ENCODE measurements at places on chromosomes 7 and 10.

DNA sequence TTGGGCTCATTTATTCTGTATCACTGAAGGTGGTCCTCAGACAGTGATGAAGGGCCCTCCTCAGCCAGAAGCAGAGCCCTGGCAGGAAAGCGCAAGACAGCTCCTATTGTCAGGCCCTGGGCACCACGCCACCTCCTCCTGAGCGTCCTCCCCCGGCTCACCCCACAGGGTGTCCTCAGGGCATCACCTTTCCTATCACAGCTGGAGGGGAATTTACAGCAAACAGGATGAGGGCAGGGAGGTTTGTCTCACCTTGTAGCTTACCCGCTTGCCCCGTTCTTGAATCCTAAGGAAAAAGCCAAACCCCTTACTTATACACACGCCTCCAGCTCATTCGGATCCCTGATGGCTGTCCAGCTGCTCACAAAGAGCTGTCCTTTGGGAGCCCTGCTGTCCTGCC lies 50.2 kb upstream of the LANCL2 start:
- no peak for DNase-seq

DNA sequence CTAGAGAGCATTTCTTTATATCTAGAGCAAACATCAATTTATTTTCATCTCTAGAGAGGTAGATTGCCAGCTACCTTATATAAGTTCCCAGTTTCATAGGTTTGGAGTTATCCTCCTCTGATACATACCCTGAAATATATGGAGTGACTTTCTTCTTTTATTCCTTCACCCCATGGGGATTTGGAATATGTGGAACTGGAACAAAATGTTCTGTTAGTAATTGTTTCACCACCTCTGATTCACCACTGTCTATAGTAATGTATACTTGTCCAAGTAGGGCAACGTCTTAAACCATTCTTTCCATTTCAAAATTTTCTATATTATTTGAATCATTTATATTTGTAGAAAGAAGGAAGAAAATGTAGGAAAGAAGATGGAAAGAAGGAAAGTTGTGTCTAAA lies 511.2 kb upstream of the KCND2 start:
- DNase-seq, result no peak

GRCh38 chr7:5615190-5616070 lies 166.0 kb downstream of the RNF216 start:
- no peak for DNase-seq

- peak; percentile 57 for DNase-seq
These were observed 680.7 kb downstream of the SUGCT start for GRCh38 chr7:40815512-40815911.

DNA sequence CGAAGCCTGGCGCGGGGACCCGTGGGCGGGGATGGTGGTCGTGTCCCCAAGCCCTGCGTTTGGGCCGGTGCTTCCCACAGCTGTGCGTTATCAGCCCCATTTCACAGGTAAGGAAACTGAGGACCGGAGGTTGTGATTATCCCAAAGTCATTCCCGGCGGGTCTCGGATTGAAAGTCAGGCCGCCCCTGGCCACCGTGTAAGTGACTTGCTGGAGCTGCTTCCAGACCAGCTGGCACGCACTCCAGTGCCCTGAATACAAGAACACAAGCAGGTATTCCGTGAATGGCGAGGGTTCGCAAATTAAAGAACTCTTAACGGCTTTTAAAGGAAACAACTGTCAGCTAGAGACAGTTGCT lies 675 bp upstream of the ATE1 start:
- peak; percentile 16 for DNase-seq

- DNase-seq, result no peak
These were observed 595 bp upstream of the SUMF2 start for GRCh38 chr7:56063500-56063881.

DNA sequence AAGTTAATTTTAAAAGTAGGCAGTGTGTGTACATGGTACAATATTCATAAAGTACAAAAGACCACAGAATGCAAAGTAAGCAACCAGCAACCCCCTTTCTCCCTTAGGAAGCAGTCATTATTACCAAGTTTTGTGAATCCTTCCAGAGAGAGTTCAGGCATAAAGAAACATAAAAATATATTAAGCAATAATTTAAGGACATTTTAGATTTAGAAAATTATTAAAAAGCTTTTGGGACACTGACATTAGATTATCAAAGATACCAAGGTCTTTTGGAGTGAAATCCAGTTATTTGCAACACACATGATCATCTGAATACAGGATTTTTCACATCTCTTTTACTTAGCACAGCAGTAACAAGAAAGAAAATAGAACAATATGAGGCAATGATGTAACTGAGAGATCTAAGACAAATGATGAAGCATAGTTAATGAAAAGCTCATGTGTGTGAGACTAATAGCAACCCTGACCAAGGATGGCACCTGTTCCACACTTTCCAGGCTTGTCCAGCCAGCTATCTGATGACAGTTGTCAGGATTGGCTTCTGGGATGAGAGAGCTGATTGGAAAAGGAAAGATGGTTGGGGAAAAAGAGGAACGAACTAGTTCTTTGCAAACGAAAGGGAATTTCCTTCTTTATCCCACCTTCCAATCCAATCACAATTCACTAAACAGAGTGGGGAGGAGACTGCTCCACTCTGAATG lies 115.5 kb upstream of the LAMB4 start:
- DNase-seq, result no peak

GRCh38 chr7:126005064-126005463 lies 1075.4 kb upstream of the POT1 start:
- DNase-seq, result no peak

DNA sequence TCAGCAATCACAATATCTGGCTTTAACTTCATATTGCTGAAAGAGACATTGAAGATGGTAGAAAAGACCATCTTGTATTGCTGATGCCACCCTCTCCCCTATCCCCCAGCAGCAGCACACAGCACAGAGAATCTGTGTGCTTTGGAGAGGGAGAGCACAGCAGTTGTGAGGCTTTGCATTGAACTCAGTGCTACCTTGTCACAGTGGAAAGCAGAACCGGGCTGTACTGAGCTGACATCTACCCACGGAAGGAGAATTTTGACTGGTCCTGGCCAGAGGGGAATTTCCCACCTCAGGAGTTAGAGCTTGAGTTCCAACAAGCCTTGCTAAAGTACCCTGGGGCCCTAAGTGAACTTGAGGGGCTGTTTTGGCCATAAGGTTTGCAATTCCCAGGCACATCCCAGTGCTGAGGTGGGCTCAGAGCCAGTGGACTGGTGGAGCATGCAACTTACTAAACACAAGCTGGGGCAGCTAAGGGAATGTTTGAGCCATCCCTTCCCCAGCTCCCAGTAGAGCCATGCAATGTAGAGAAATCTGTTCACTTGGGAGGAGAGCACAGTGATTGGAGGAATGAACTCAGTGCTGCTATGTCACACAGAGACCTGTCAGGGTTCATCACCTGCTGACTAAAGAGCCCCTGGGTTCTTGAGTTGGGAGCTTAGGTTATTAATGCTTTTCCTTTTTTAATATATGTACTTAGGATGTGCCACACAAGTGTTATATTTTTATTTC lies 62.1 kb downstream of the OR13A1 start:
- DNase-seq, result no peak

DNA sequence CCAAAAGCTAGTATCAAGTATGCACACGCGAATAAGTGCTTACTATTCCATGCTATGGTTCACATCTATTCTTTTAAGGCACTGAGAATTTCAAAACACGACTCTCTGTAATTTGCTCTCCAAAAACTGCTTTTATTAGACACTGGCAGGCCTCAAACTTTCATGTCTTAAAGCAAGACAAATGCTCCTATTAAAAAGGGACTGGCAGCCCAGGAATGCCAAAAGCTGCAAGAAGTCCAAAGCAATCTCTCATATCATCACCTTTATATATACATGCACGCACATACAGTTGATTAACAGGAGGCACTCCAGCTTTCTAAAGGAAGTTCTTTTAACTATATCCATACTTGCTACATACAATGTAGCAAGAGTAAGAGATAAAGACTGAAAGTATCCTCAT lies 34.8 kb downstream of the UBE2H start:
- no peak for DNase-seq

GRCh38 chr7:23105086-23105643 lies 420 bp upstream of the KLHL7 start:
- no peak for DNase-seq

- no peak for DNase-seq
These were observed 14.9 kb upstream of the MXI1 start for GRCh38 chr10:110192552-110192951.

DNA sequence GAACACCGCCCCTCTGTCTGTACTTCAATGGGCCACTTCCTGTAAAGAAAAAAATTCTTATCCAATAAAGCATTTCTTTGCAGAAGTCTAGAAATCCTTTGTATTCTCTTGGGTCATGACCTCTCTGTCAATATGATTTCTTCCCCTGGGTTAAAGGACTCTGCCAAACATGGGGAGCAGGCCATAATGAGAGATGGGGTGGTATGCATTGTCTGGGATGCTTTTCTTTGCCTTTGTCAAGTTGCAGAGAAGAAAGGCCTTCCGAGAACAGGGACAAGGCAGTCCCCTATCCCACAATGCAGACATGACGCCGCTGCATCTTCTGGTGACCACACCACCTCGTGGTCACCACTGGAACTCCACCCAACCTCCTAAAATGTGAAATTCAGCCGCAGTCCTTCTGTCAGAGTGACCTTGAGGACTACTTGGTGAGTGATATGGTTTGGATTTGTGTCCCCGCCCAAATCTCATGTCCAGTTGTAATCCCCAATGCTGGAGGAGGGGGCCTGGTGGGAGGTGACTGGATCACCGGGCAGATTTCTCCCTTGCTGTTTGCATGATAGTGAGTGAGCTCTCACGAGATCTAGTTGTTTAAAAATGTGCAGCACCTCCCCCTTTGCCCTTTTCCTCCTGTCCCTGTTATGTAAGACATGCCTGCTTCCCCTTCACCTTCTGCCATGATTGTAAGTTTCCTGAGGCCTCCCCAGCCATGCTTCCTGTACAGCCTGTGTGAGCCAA lies 15.2 kb upstream of the FRMPD2 start:
- DNase-seq, result peak; percentile 70

DNA sequence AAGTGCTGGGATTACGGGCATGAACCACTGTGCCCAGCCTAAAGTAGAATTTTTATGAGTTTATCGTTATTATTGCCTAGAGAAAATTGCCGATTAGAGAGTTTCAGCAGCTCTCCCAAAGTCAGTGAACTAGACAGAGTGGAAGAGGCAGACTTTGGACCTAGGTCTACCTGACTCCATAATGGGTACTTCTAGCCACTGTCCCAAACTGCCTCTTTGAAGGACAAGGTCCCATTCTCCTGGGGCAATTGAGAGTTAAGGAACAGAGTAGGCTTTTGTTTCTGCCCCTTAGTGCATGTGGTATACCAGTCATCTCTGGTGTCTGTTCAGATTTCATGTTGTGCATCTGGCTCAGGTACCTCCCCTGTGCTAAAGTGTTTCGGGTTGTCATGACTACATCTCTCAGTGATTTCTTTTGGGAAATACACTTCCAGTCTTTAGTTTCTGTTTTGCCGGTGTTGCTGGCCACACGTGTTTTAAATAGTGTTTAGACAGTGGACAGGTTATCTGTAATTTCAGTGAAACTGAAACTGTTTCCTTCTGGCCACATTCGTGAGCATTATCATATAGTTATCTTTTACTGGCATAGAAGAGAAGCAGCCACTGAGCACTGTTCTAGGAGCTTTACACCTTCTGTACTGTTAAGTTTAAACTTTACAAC lies 4.7 kb downstream of the TMEM236 start:
- no peak for DNase-seq

GRCh38 chr10:117662126-117662525 lies 119.6 kb downstream of the EMX2 start:
- DNase-seq, result no peak

- no peak for DNase-seq
These were observed 240.6 kb upstream of the GNAI1 start for GRCh38 chr7:79893991-79894390.

- no peak for DNase-seq
These were observed 2.2 kb upstream of the NOM1 start for GRCh38 chr7:156947120-156947843.

DNA sequence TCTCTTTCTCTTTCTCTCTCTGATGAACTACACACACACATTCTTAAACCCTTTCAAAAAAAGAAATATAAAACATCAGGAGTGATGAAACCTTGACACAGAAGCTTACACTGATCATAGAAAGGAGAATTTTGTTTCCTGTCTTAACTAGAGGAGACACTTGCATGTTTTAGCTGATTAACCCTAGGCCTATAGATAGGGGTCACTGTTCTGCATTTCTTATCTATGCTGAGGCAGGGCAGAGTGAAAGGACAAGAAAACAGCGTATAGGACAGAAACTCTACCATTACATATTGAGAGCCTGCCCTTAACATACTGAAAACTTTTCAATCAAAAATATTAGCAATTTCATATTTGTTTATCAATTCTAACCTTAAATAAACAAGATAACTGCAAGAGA lies 680.6 kb upstream of the MBL2 start:
- DNase-seq, result no peak

DNA sequence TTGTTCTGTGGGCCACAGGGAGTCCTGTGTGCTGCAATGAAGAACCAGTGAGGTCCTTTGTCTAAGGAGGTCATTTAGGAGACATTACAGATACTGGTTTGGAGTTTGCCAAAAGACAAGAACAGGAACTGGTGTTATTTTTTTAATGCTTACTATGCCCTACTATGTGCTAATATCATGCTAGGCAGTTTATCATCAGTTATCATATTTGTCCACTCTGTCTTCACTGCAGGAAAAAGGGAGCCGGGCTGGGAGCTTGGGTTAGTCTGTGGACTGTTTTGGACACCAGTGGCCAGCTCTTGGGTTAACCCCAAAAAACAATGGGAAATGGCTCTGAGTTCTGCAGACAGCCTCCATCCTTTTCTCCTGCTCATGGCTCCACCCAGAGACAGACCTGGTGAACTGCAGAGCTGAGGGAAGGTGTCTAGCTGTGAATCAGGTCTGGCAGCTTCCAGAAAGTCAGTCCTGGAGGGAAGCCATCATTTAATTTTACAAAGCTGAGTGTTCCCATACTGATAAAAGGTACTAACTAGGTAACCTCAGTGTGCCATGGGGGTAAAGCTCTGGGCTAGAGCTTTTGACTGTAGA lies 101.2 kb upstream of the ZNF746 start:
- DNase-seq, result peak; percentile 1

GRCh38 chr10:80924063-80924952 lies 386.6 kb downstream of the SH2D4B start:
- peak; percentile 38 for DNase-seq

- no peak for DNase-seq
These were observed 531.3 kb upstream of the LRRTM3 start for GRCh38 chr10:66394342-66395063.

- DNase-seq, result no peak
These were observed 33.9 kb downstream of the MYL10 start for GRCh38 chr7:101595246-101595645.

DNA sequence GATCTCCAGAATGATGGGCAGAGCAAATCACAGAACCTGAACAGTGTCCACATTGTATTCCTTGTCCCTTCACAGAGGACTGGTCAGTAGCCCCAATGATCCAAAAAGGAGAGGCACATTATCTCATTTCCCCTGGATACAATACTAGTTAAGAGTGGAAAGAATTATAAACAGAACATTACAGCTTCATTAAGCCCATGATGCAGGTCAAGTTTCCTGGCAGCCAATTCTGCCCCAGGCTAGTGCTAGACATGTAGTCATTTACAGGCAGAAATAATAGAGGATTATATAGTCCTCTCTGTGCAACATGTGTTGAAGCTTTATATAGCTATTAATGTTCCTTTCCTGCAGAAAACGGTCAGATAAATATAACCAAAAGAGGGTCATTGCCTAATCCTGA lies 124.3 kb upstream of the WNT16 start:
- DNase-seq, result no peak

GRCh38 chr10:70585578-70586169 lies 16.9 kb downstream of the PRF1 start:
- no peak for DNase-seq
